ENCODE measurements at places on chromosomes 1 and 21.

DNA sequence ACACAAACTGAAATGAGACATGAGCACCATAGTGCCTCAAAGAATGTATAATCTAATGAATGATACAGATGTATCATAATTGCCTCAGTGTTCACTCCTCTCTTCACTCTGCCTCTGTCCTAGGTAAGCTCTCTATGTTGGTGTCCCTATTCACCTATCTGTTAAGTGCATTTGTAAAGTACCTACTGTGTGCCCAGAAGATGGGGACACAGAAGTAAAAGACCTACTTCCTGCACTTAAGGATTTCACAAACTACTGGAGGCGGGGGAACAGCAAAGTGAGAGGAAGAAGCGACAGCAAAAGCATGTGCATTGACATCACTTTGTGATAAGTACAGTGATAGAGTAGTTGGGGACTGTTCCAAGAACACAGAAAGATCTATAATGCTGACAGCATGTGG is 18.1 kb downstream of the RD3 start:
- no peak for DNase-seq

DNA sequence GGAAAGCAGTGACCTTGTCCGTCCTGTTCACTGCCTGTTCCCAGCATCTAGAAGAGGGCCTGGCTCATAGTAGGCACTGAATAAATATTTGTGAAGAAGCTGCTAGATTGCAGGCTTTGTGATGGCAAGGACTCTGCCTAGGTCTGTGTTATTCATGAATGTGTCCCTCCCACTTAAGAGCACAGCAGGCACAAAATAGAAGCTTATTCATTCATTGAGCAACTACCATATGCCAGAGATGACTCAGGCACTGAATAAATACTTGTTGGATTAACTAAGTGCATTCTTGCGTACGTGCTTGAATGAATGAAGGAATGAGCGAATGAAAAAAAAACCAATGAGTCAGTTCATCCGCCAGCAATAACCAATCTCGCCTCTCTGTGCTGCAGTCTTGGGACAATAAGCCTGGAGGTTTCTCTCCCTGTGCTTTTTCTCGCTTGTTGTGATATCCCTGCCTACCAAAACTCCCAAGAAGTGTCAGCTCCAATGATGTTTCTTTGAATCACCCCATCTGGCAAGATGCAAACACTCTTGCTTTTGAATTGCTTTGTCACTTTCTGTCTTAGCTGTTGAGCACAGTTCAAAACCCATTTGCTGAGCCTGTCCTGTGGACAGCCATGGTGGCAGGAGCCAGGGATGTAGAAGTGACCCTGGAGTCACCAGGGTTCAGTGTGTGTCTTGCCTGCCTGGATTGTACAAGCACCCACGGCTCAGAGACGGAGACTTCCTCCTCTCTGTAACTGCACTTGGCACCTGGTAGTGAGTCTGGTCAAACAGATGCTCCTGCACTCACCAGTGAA is 143.9 kb downstream of the KAZN start:
- peak; percentile 83 for DNase-seq

DNA sequence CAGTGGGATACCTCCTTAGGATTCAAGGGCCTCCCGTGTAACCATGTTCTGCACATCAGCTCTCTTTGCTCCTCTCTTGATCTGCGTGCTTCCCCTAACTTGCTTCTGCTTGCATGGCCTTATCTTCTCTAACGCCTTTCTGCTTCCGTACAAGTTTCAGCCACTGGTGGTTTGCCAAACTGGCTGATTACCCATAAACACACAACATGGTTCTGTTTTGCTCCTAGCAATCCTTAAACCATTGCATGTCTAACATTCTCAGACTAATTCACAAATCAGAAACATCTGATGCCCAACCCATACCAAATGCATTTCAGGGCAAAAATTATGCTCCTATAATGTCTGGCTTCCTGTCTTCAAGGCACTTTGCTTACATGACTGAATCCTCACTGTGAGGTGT is 166.4 kb downstream of the PBX1 start:
- no peak for DNase-seq

- DNase-seq: no peak
Measured at GRCh38 chr1:70084314-70084915, 121.0 kb downstream of the LRRC40 start.

DNA sequence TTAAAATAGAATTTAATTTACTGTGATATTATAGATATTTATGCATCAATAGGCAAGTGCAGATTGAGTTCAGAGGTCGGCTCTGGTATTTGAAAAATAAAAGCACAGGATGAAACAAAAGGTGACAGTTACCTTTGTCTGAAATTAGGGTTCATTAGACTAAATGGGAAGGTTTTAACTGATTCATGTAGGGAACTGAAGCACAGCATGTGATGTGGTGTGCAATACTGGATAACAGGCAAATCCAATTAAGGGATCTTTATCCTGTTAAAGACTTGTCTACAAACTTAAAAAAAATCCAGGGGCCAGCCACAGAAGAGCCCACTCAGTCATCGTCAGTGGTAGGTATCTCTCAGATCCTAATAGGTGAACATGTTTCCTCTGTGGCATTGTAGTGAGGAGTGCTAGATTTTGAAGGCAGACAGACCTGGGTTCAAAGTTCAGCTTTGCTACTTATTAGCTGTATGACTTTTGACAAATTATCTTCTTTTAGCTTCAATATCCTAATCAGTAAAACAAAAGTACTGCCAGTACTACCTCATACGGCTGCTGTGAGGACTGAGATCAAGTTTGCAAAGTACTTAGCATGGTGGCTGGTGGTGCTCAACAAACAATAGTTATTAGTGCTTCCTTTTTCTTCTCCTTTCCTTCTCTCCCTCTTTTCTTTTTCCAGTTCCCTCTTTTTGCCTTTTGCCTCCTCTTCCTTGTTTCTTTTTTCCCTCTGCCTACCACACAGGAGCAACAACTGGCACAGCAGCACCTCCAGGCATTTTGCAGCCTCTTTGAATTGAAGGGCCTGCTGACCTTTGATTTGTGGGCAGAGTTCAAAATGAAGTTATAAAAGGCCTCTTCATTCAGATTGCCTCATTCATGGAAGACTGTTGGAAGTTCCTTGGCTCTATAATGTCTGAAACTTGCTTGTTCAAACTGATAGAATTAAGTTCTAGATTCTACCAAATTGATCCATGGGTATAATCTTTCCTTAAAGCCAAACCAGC is 44.9 kb upstream of the FOXD3 start:
- no peak for DNase-seq

DNA sequence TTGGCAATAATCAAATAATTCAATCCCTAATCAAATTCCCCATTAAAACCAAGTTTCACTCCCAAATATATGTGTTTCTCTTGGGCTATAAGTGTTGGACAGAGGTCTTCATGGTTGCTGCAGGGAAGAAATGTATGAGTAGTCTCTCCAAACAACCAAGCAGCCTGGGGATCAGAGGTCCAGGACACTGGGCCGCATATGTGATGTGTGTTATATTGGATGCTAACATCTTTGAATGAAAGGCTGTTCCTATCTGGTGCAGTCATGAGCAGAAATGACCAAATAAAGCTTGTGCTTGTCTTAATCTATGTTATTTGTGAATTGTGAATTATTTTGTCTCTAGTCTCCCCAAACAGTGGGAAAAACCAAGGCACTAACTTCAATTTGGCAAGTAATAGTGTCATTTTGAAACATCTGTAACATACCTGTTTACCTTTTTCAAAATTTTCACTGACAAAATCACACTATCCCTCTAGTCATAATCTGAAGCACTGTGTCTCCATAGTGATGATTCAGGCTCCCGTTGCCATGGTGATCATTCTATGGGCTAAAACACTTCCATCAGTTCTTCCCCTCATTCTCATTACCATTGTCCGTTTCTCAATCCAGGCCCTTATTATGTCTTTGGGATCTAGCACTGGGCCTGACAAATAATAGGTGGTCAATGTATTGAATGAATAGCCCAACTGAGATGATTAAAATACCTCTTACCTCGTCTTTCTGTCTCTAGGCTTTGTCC is 12.5 kb upstream of the TADA1 start:
- DNase-seq: no peak

GRCh38 chr1:91894036-91894761 is 8.2 kb upstream of the TGFBR3 start:
- no peak for DNase-seq

DNA sequence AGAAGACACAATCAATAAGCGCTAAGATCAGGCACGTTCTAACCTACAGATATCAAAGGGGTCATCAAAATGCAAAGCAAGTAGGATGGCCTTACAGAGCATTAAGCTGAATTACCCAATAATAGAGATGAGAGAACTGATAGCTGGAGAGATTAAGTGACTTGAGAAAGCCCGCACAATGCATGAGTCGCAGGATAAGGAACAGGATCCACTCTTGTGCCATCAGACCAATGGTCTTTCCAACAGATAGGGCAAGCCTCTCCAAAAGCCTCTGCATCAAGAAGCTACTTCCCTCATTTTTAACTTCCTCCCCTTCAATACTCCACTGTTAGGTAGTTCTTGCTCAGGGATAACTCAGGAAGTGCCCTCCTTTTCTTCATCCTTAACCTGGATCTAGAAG is 2.6 kb downstream of the CHML start:
- DNase-seq: no peak

DNA sequence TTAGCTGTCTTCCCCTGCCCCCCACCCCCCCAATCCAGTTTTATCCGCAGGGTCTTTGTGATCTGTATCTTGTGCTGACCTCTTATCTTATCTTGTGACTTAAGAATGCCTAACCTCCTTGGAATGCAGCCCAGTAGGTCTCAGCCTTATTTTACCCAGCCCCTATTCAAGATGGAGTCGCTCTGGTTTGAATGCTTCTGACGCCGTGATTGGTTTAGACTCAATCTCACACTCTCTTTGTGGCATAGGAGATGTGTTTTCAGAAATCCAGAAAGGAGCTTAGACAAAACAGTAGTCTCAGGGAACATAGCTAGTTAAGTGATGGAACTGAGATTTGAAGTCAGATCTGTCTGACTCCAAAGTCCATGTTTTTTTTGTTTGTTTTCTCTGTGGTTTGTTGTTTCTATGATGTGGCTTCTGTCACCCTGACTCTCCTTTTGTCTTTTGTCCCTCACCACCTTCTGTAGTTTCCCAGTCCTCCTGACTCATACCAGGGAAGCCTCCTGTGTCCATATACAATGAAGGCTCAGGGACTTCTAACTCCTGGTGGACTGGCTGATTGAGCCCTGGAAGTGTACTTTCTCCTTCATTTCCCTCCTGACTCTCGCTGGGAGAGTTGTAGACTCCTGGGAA is 18.1 kb upstream of the USP24 start:
- peak; percentile 63 for DNase-seq

DNA sequence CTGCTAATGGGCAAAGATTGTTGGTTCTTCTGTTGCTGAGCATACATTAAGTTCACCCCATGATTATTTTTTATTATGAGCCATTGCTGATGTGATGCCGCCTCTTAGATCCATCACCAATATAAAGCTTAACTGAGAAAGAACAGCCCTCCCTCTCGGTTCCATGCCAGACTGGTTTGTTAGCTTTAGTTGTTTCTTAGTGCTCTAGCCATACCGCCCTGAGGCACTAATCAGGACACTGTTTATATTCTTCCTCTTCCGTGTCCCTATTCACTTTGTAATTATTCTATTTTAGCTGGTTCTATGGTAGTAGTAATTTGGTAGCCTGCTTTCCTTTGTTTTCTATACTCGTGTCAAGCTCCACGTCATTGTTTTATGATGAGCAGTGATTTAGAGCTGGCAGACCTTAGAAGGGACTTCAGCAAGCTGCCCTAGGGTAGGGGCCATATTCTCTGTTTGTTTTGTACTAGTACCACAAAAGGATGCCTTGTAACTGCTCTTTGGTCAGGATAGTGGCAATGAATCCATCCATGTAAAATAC is 27.3 kb upstream of the PDPN start:
- DNase-seq: peak; percentile 25

- DNase-seq: peak; percentile 46
Measured at GRCh38 chr1:109929588-109930251, 19.1 kb downstream of the CSF1 start.

- no peak for DNase-seq
Measured at GRCh38 chr1:224541901-224542630, 74.1 kb upstream of the CNIH3 start.

DNA sequence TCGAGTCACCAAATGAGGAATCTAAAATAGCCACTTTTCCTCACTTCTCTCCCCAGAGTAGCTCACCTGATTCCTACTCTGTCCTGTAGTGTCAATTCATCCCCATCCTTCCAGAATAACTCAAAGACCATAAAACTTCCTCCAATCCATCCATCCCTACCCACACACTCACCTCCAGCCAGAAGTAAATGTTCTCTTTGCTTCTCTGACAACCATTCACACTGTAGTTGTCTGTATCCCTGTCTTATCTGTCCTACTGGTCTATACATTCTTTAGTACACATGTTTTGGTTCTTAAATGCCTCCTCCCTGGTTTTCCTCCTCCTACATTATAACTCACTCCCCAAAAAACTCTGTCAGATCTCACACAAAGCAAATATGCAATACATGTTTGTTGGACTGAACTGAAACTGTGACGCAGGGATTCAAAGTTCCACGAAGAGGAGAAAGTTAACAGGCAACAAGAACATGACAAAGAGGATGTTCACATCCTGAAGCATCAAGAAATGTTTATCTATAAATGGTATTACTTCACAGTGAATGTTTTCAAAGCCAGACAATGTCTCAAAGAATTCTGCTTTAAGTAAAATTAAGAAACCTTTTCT is 11.0 kb downstream of the TP53BP2 start:
- DNase-seq: no peak

GRCh38 chr1:21251773-21252471 is 38.3 kb downstream of the ECE1 start:
- no peak for DNase-seq

DNA sequence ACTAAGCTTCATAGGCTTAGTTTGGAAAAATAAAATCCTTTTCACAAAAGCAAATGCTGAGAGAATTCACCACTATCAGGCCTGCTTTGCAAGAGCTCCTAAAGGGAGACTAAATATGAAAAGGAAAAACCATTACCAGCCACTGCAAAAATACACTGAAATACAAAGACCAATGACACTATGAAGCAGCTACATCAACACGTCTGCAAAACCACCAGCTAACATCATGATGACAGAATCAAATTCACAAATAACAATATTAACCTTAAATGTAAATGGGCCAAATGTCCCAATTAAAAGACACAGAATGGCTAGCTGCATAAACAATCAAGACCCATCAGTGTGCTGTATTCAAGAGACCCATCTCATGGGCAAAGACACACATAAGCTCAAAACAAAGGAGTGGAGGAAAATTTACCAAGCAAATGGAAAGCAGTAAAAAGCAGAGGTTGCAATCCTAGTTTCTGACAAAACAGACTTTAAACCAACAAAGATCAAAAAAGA is 28.8 kb downstream of the AKT3 start:
- no peak for DNase-seq

DNA sequence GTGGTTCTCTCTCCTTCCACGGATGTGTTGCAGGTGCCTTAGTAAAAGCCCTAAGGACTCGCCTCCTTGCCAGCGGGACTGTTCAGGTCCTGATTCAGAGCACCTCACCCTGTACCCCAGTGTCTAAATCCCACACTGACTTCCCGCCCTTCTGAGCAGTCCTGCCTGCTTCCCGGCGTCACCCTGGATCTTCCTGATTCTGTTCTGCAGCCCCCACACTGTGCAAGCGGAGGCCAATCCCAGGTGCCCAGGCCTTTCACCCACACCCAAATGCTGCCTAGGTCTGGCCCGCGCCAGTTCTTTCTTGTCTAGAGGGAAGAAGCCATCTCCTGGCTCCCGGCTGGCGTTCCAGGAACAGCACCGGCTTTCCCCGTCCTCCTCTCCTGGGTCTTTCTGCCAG is 95.9 kb upstream of the GALNT2 start:
- DNase-seq: no peak

GRCh38 chr1:178060789-178061556 is 32.9 kb upstream of the RASAL2 start:
- peak; percentile 67 for DNase-seq
